ENCODE measurements at places on chromosomes 2 and 18. TPM values are rescaled to one million over a fixed set of nuclear protein-coding genes. Genes with fewer than 3 reads are reported as not detected.

GRCh38 chr2:167783261-167784083 is 463.9 kb downstream of the STK39 start:
- peak overlapping the region; percentile 35 for H3K27ac ChIP-seq
- peaks cover 23% of the 10 kb centered on the region for H3K27me3 ChIP-seq

PROKR1 gene
- total RNA-seq = 2.9 TPM

- no peak for DNase-seq
- H3K36me3 ChIP-seq = peaks cover 84% of the 10 kb centered on the region
- no peaks in the 10 kb centered on the region for H3K27me3 ChIP-seq
- H3K4me3 ChIP-seq = no peak overlapping the region
- H3K27ac ChIP-seq = no peak overlapping the region
Observed at GRCh38 chr18:74501386-74501785, 5.2 kb downstream of the CNDP2 start.

WDR35 gene
- total RNA-seq = 12.4 TPM

DNA sequence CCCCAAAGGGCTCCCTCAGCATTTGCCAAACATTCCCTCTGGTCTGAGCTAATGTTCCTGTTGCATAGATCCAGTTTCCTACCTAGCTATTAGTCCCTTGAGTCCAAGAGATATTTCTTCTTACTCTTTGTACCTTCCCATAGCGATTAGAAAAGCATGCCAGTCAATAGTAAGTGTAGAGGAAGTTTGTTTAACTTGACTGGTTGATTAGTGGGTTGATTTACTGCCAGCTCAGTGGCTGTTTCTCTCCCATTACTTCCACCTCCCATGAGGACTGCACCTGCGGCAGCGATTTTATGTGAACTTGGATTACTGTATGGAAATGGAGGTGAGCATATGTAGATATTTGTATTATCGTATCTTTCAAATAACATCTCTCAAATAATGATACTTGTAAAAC is 1748.4 kb upstream of the CELF4 start:
- no peak for DNase-seq
- no peaks in the 10 kb centered on the region for H3K36me3 ChIP-seq
- H3K27ac ChIP-seq = no peak overlapping the region
- H3K4me3 ChIP-seq = no peak overlapping the region
- H3K4me1 ChIP-seq = no peaks in the 10 kb centered on the region
- no peaks in the 10 kb centered on the region for H3K27me3 ChIP-seq

GRCh38 chr2:41970988-41971660 is 76.7 kb upstream of the PKDCC start:
- no peak overlapping the region for H3K4me3 ChIP-seq
- H3K27ac ChIP-seq = no peak overlapping the region

- H3K27me3 ChIP-seq = no peaks in the 10 kb centered on the region
- no peak for DNase-seq
- H3K36me3 ChIP-seq = no peaks in the 10 kb centered on the region
- no peaks in the 10 kb centered on the region for H3K4me1 ChIP-seq
- no peak overlapping the region for H3K27ac ChIP-seq
Observed at GRCh38 chr2:205834796-205835195, 152.5 kb downstream of the NRP2 start.

GRCh38 chr2:170165129-170165528 is 12.8 kb upstream of the MYO3B start:
- H3K27ac ChIP-seq = no peak overlapping the region
- H3K27me3 ChIP-seq = no peaks in the 10 kb centered on the region
- H3K4me1 ChIP-seq = peaks cover 2% of the 10 kb centered on the region
- no peak overlapping the region for H3K4me3 ChIP-seq
- DNase-seq = no peak
- no peaks in the 10 kb centered on the region for H3K36me3 ChIP-seq

CCBE1 gene
- total RNA-seq = 2.9 TPM

DNA sequence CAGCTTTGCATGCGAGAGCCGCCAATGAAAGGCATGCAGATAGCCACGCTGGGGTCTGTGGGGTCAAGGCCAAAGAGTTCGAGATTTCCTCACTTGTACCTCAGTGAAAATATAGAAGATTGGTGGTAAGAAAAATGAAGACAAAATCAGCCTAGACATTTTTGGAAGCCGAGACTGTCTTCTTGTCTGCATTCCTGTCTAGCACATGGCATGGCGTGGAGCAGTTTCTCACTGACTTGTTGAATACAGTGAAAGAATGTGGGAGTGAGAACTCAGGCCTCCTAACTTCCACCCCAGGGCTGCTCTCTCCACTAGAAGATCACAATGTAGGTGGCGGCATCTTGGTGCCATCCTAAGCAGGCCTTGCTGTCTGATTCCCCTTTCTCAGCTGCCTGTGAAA is 740.8 kb upstream of the HS6ST1 start:
- no peaks in the 10 kb centered on the region for H3K4me1 ChIP-seq
- no peak overlapping the region for H3K4me3 ChIP-seq
- H3K27ac ChIP-seq = no peak overlapping the region
- H3K27me3 ChIP-seq = no peaks in the 10 kb centered on the region
- DNase-seq = no peak
